NAMALWA (cell line): ENCODE measurements at places on chromosomes 1 and 21.

- DNase-seq: no peak
These were observed 135.1 kb downstream of the TLR5 start for GRCh38 chr1:223007935-223008334.

DNA sequence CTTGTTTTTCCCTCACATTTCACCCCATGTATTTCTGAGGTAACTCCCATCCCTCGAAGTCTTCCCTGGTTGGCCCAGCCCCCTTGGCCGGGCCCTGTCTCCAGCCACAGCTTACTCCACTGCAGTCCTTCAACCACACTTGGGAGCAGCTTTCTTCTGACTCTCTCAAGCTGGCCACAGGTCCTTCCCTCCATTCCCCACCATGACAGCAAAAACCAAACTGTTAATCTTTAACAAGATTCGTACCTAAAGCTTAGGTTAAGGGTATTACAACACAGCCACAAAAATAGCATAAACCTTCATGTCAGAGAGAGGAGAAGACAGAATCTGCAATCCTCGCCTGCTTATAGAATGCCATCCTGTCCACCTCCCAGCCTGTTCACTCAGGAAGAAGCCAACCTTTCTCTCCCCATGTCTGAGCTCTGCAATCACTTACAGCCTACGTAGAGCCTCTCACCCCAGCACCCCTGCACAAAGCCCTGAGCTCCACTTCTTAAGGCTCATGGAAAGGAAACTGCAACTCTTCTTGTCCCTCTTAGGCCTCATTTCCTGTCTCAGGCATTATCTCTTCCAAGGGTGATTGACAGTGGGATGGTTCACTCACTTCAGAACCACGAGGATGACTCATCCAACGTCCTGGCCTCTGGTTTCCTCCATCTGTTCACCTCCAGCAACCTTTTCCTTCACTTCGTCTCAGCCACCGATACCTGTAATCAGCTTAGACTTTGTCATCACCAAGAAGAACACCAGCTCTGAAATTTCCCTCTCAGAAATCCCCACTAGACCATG, 72.8 kb downstream of the CD2 start:
- no peak for DNase-seq

DNA sequence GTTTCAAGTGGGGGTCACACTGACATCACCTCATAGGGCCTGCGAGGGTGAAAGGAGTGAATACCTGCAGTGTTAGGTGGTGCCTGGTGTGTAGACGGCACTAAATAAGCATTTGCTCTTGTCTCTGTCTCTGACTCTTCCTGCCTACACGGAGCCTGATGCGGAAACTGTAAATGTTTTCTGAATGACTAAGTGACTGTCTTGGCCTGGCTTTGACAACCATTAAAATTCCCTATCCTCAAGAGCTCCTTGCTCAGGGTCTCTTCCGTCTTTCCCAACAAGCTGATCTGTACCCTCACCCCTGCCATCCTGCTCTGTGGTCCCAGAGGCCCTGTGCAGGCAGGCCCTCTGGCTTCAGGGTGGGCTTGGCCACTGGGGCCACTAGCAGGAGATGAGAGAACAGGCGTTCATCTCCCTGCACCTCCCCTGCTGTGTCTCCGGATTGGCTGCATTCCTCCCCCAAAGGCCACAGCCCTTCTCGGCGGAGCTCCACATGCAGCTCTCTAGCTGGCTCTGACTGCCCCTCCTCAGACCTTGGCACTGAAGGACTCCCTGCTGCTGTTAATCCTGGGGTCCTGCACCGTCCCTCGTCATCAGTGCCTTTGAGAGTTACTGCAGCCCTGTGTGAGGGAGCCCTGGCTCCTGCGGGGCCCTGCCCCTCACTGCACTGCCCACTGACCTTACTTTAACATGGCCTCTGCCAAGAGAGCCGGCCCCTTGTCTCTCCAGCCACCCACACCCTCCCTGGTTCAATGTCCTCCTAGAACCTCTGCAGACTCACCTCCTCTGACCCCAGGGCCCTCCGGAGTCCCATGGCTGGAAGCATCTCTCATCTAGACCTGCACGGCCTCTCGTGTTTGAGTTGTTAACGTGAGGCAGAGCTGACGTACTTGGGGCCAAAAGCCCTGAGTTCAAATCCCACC, 211.1 kb downstream of the MATN1 start:
- no peak for DNase-seq

DNA sequence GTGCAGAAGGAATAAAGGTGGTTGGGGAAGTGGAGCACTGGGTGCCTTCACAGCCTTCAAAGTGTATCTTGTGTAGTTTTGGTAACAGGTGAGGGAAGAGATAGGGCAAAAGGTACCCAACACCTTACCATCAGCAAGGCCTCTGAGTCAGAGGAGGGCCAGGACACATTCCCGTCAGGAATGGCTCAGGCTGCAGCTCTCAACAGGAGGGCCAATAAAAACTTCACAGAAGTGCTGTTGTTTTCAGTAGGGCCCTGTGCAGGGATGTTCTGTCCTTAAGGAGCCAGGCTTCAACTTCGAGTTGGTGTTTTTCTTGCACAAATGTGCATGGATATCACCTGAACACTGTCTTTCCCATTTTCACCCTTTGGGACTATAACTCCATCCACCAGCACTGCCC, 333.4 kb downstream of the ASTN1 start:
- no peak for DNase-seq

GRCh38 chr1:96845464-96845863, 123.9 kb downstream of the PTBP2 start:
- DNase-seq: peak; percentile 53

DNA sequence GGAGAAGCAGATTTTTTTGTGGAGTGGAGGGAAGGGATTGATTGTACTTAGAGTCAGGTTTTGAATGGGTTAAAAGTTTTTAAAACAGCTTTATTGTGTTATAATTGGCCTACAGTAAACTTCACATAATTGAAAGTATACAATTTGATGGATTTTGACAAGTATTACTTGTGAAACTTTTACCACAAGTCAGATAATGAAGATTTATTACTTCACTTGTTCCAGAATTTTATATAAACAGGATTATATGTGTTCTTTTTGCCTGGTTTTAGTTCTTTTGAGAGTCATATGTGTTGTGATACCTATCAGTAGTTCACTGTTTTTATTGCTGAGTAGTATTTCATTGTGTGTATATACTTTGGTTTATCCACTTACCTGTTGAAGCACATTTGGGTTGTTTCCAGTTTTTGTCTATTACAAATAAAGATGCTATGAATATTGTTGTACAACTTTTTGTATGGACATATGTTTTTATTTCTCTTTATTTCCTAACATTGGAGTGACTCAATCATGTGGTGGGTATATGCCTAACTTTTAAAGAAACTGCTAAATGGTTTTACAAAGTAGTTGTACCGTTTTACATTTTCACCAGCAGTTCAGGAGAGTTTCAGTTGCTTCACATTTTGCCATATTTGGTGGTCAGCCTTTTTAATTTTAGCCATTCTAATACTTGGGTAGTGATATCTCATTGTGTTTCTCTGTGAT, 71.0 kb downstream of the DYRK1A start:
- DNase-seq: no peak

- DNase-seq: no peak
These were observed 136.0 kb downstream of the GDAP2 start for GRCh38 chr1:117793413-117793812.

GRCh38 chr1:218948446-218948845, 225.2 kb upstream of the LYPLAL1 start:
- no peak for DNase-seq

DNA sequence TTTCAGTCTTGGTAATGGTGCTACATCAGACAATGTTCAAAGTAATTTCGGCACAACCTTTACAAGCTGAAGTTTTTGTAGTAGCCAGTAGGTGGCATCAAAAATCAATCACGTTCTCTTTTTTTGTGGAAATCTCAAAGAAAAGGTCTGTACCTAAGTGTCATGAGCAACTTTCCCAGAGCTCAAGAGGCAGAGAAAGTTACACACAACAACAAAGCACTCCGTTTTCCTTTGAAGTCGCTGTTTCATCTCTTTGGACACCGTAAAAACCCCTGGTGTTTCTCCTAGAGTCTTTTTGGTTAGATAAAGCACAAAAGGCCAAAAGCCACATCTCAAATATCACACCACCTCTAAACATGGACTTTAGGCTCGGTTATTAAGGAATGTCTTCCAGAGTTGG, 131.6 kb downstream of the LHX8 start:
- peak; percentile 73 for DNase-seq

DNA sequence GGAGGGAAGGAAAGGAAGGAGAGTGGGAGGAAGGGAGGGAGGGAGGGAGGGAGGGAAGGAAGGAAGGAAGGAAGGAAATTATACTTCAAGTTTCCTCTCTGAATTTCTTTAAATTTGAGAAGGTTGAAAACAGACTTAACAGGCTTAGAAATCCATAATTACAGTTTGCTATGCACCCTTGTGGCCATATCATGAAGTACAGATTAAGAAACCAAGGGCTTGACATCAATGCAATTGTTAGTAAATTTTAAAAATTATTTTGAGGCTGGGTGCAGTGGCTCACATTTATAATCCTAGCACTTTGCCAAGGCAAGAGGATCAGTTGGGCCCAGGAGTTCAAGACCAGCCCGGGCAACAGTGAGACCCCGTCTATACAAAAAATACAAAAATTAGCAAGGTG, 14.4 kb downstream of the ANP32E start:
- peak; percentile 79 for DNase-seq

- no peak for DNase-seq
These were observed 37.6 kb downstream of the FCRL2 start for GRCh38 chr1:157739229-157739901.

- peak; percentile 83 for DNase-seq
These were observed 36.8 kb upstream of the RPF1 start for GRCh38 chr1:84442256-84442655.

GRCh38 chr1:1191734-1192133, 14.7 kb downstream of the TNFRSF18 start:
- DNase-seq: no peak

- no peak for DNase-seq
These were observed 4.5 kb downstream of the AJAP1 start for GRCh38 chr1:4658643-4659628.

GRCh38 chr1:217599154-217599553, 31.7 kb downstream of the GPATCH2 start:
- no peak for DNase-seq

GRCh38 chr1:156089704-156090103, 7.4 kb upstream of the MEX3A start:
- no peak for DNase-seq

DNA sequence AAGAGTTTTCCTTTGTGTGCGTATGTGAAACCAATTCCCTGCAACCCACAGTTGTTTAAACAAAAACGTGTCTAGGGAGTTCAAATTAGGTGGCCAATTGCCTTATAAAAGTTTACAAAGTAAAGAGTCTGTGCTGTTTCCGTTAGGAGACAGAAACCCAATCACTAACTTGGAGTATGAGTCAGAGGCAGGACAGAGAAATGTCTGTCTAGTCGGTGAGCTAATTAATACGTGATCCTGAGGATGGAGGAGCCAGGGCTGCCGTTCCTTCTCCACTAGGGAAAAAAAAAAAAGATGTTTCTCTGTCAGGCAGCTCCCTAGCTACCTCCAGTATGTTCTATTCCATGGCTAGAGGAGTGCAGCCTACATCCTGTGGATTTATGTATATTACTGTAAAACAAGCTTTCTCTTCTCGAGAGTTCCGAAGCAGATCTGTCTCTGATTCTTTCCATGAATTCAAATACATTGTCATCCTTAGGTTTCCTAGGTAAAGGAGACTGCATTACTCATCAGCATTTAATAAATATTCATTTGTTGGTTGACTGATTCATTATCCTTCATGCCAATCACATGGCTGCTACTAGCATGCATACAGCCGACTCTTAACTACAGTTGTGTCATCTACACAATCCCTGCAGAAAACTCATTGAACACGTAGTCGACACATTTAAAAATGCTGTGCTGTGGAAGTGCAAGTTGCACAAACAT, 430.6 kb downstream of the KIF26B start:
- no peak for DNase-seq

- no peak for DNase-seq
These were observed 273.5 kb downstream of the COL11A1 start for GRCh38 chr1:102834688-102835320.

DNA sequence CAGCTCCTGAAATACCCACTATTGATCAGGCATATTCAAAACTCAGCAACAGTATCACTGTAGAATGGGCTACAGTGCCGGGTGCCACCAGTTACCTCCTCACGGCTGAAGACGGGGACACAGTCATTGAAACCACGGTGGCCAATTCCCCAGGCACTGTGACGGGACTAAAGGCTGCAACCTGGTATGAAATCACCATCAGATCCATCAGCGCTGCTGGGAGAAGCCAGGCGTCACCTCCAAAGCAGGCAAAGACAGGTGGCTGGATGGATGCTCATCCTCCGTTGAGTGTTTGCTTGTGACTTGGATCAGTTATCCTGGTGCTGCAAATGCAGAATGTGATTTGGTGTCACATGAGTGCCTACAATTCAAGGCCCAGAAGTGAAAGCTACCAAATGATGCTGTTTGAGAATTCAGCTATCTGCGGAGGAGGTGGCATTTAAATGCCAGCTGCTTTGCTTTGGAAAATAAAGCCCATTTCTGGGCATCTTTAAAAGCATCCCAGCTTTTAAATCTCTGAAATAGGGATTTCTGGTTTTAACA, 5.1 kb downstream of the FNDC7 start:
- no peak for DNase-seq

DNA sequence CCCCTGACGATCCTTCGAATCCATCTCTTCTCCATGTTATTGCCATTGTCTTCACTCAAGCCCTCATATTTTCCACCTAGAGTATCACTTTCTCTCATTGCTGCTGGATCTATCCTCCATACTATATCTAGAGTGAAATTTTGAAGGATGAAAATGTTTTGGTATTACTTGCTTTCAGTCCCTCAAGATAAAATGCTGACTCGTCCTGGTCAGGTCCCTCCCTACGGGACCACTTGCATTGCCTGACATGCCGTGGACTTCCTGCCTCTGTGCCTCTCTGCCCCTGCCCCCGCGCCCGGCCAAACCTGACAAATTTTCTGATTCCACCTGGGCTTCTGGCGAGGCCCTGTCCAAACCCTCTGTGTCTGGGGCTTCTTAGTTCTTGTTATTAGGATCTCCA, 23.6 kb downstream of the SPATA46 start:
- DNase-seq: no peak

GRCh38 chr1:3060601-3061551, 8.1 kb upstream of the PRDM16 start:
- no peak for DNase-seq

DNA sequence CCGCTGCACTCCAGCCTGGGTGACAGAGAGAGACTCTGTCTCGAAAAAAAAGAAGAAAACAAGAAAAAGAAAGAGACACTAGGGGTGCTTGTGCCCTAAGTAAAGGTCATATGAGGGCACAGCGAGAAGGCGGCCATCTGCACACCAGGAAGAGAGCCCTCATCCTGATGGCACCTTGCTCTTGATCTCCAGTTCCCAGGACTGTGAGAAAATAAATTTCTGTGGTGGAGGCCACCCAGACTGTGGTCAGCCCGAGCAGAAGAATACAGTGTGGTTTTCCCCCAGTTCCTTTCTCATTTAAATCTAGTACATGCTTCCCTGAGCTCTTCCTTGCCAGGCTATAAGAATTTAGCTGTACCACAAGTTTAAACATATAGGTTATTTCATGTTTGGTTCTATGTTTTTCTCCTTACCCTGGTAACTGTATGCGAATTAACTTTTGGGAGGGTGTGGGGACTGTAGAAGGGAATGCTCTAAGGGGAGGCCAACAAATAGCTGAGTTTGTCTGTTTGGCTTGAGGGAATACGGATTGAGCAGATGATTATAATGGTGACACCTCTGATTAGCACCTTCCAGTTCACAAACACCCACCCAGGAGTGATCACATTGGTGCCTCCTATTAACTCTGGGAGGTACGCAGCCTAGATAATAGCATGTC, 119.6 kb upstream of the ERRFI1 start:
- DNase-seq: no peak
